ENCODE measurements at places on chromosomes 7 and 10.

- no peak for DNase-seq
These were observed 104.6 kb downstream of the FOXP2 start for GRCh38 chr7:114519240-114519639.

- DNase-seq = no peak
These were observed 132.9 kb upstream of the PLXDC2 start for GRCh38 chr10:19683356-19683755.

DNA sequence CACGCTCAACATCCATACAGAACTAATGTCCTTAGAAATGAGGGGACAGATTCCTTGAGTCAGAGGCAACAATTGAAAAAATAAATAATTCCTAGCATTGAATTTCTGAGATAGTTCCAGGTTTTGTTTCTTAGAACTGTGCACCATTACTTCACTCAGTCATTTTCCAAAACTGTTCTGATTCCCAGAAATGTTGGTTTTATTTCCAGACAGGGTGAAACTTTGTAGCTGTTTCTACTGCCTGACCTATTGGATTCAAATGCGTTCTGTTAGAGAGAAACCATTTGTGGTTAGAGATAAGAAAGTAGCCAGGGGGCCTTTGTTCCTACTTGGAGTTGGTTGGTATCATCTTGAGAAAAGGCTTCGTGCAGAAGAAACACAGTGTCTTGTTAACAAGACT lies 8.1 kb upstream of the DEPP1 start:
- no peak for DNase-seq

GRCh38 chr7:43309706-43310022 lies 197.2 kb downstream of the HECW1 start:
- no peak for DNase-seq

- DNase-seq = peak; percentile 57
These were observed 749.5 kb downstream of the GATA3 start for GRCh38 chr10:8803992-8804391.

- peak; percentile 92 for DNase-seq
These were observed 58.9 kb upstream of the LBX1 start for GRCh38 chr10:101287997-101288635.

DNA sequence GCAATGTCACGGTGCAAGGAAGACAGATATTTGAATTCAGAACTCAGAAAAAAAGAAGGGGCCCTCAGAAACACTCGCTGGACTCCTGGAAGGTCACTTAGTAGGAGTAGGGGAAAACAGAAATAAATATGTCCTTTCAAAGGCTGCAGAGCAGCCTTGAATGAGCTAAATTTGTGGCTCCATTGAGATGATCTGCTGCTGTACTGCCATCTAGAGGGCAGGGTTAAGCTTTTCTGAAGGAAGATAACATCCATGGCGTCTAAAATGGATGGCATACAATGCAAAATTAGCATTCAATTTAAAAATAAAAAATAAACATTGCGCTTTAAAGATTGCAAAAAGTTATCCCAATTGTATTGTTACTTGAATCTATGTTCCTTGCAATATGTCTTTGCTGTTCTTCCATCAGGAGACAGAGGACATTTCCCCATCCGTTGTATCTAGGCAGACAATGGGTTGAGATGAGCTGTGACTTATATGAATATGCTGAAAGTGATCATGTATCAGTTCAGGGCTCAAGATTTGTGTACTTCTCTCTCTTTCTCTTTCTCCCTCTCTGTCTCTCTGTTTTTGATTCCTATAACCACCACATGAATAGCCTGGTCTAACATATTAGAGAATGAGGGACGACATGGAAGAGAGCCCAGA lies 642.2 kb downstream of the SH2D4B start:
- peak; percentile 58 for DNase-seq

GRCh38 chr7:30281791-30282190 lies 2.6 kb upstream of the ZNRF2 start:
- DNase-seq = no peak

- no peak for DNase-seq
These were observed 208.3 kb downstream of the CELF2 start for GRCh38 chr10:11225935-11226334.

- no peak for DNase-seq
These were observed 91.4 kb upstream of the CYP26C1 start for GRCh38 chr10:92969151-92969550.

DNA sequence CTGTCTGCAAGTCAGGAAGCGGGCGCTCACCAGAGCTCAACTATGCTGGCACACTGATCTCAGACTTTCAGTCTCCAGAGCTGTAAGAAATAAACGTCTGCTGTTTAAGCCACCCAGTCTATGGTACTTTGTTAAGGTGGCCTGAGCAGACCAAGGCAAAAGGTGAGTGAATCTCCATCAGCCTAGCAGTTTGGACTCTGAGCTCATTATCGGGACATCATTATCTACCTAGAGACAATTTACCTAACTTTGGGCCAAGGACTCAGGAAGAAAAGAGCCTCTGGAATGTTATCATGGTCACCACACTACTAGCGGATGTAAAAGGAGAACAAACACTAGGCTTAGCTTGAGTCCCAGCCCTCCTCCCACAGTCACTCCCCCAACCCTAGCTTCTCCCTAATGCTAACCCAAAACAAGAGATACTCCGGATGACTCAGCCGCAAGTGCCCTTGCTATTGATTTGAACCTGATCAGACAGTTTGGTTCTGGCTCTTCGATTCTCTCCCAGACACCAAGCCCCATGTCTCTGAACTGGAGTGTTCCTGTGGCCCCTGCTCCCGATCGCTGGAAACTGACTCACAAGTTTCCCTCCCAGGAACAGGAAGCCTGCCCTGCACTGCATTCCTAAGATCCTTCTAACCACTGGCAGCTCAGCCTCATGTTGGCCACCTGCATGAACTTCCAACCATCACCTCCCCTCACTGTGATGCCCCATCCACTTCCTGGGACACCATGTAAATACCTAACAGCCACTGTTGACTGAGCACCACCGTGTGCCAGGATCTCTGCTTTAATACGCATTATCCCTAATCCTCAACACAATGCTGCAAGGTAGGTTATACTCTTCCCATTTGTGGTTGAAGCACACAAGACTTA lies 34.5 kb downstream of the CREB3L2 start:
- peak; percentile 77 for DNase-seq

- no peak for DNase-seq
These were observed 239.9 kb downstream of the CAMK1D start for GRCh38 chr10:12589291-12589690.

GRCh38 chr7:115289971-115290370 lies 368.1 kb downstream of the MDFIC start:
- no peak for DNase-seq

DNA sequence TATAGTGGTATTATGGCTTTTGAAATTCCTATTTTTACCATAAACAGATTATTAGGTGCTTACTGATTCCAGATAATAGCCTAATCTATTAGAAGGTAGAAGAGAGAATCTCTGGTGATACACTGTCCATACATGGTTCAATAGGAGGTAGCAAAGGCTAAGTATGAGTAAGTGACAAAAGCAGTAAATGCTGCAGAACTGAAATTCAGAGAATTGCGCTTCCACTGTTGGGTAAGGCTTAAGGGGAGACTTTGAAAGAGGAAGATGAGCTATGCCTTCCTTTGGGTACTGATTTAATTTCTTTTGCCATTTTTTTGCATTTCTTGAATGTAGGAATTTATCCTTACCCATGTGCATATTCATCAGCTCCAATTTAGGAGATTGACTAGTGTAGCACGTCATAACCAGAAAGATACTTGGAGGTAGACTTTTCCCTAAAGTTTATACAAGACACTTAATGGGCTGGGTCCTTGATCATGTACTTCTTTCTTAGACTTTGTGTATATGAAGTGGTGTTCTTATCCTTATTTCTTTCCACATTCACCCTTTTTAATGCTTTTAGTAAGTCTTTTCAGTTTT lies 15.3 kb downstream of the MKLN1 start:
- DNase-seq = no peak

DNA sequence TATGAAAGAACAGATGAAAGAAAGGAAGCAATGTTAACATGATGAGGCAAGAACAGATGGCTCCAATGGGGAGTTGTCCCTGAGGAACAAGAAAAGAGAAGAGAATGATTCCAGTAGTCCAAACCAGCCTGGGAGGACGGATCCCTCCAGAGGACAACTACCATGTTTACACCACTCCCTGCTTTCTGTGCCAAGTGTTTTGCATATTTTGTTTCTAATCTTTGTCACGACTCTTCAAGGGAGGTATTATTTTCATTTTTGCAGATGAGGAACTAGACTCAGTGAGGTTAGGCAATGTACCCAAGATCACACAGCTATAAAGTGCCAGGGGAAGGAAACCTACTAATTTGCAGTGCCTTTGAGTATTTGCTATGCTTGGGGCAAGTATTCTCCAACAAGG lies 116.2 kb downstream of the PARP12 start:
- no peak for DNase-seq

- DNase-seq = no peak
These were observed 279.0 kb downstream of the KCNMA1 start for GRCh38 chr10:77358656-77359055.

GRCh38 chr10:70753841-70754621 lies 31.1 kb downstream of the TBATA start:
- peak; percentile 85 for DNase-seq

GRCh38 chr7:22601812-22602565 lies 102.0 kb upstream of the STEAP1B start:
- peak; percentile 55 for DNase-seq

DNA sequence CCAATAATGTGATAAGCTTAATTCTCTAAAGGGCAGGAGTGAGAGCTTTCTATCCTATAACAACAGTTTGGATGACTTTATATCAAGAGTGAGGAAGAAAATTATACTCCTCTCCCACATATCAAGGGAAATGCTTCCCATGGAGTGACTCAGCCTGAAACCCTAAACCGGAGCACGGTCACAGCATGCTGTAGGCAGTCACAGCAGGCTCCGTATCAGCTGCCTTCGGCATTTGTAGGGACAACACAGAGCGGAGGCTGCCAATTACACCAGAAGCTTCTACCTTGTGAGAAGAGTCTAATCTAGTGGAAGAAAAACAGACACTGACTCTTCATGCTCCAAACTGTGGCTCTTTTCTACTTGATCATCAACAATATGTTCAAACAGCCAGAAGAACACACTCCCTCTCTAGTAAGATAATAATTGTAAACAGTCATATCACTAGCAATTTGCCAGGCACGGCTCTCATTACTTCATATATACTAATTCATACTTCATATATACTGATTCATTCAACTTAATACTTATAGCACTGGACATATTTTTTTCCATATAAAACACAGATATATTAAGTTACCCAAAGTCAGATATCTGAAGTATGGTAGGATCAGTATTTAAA lies 65.9 kb downstream of the DGKB start:
- peak; percentile 93 for DNase-seq

DNA sequence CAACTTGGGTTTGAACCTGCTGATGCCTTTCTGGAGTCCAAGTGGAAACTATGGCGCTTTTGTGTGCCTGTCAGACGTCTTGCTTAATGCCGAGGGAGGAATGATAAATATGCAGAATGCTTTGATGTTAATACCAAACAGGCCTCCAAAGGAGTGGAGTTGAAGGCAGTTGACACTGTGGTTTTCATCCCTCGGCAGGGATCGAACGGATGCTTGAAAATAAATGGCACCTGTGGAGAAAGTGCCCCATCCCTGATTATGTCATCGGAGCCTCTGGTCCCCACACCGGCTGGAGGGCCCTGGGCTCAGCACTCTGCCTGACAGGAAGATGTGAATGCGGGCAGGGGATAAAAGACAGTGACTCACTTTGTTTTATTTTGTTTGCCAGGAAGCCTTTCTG lies 148.7 kb upstream of the GPR26 start:
- DNase-seq = peak; percentile 60

- DNase-seq = no peak
These were observed 84.9 kb upstream of the INHBA start for GRCh38 chr7:41787651-41788350.

- no peak for DNase-seq
These were observed 130.4 kb downstream of the PTPN20 start for GRCh38 chr10:47041396-47042198.
